ENCODE measurements at places on chromosomes 7 and 10.

- no peak for DNase-seq
Observed at GRCh38 chr7:2611401-2611800, 20.4 kb upstream of the TTYH3 start.

DNA sequence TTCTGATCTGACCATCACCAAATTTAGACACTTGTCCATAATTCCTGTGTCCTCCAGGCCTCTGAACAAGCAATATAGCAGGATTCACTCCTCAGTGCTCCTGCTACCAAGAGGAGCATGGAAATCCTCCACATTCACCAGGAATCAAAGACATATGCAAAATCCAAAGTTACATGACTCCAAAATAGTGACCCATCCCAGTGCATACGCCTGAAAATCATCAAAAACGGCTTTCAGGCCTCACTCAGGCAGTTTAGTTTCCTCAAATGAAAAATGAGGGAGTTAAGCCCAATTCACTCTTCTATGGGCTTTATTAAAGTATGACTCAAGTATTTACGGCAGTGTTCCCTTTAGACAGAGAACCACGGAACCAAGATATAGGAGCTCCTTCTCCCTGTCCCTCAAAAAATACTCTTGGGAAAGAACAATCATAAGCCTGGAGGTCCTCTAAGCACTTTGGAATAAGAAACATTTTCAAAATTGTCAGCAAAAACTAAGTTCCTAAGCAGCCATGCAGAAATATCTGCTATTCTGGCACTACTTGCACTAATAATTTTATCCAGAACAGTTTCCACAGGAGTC, 240.7 kb downstream of the PARD3 start:
- no peak for DNase-seq

- DNase-seq = peak; percentile 63
Observed at GRCh38 chr7:5193880-5194279, 3.8 kb downstream of the WIPI2 start.

- no peak for DNase-seq
Observed at GRCh38 chr7:29937132-29937531, 52.5 kb downstream of the SCRN1 start.

DNA sequence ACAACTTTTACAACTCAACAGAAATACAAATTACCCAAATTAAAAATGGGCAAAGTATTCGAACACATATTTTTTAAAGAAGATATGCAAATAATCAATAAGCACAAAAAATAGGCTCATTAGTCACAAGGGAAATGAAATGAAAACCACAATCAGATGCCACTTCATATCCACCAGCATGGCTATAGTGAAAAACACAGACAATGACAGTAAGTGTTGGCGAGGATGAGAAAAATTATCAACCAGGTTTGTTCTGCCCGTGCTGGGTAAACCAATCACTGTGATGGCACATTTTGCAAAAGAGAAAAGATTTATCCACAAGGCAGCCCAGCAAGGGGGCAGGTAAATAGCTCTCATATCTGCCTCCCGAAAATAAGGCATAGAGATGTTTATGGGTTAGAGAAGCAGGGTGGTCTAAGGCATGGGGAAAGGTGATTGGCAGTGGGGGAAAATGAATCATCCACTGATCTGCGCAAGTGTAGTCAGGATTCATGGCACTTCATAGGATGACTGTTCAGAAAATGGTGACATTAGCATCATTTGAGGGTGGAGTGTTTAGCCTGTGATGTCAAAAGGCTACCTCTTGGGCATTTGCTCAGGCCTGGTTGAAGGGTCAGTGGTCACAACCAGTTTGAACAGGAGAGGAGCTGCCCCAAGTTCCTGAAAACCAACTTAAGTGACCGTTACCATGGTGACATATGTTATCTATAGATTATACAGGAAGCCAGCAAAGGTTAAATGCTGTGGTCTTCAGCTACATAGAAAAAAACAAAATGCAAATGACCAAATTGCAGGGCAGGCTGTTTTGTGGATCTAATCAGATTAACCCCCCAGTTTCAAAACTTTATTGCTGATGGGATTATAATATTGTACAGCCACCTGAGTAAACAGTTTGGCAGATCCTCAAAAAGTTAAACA, 8.0 kb upstream of the CFAP70 start:
- no peak for DNase-seq

DNA sequence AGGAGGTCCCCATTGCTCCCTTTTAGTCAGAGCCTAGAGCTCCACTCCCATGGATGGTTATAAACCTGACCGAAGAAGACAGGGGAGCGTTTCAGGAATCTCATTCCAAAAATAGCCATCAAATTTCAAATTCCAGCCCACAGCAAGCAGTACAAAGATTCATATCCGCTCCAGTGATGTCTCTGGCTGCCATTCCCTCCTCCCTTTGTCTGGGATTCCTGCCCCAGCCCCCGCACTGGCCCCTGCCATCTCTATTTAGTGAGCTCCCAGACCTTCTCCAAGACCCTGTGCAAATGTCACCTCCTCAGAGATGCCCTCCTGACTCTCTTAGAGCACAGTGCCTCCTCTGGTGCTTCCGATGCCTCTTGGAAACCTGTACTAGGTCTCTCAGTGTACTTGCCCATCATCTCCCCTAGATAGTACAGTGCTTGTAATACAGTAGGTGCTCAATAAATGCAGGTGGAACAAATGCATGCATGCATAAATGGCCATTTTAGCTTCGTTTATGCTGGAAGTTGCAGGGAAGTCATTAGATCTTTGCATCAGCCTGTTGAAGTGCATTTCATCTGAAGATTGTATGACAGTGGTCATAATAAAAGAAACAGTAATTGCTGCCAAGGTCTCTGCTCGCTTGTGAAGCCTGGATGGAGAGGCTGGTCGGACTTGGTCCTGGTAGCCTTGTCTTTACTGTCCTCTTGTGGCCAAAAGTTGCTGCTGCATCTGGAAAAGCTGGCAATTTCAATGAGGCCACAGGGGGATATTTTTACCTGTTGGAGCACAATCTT, 32.0 kb upstream of the HABP2 start:
- peak; percentile 11 for DNase-seq

DNA sequence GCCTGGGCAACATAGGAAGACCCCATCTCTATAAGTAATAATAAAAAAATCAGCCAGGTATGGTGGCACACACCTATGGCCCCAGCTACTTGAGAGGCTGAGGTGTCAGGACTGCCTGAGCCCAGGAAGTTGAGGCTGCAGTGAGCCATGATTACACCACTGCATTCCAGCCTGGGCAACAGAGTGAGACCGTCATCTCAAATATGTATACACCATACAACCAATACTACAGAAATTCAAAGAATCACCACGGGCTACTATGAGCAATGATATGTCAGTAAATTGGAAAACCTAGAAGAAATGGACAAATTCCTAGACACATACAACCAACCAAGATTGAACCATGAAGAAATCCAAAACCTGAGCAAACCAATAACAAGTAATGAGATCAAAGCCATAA, 60.3 kb upstream of the ZC3HAV1 start:
- no peak for DNase-seq

- no peak for DNase-seq
Observed at GRCh38 chr7:157017603-157018327, 7.3 kb upstream of the MNX1 start.

DNA sequence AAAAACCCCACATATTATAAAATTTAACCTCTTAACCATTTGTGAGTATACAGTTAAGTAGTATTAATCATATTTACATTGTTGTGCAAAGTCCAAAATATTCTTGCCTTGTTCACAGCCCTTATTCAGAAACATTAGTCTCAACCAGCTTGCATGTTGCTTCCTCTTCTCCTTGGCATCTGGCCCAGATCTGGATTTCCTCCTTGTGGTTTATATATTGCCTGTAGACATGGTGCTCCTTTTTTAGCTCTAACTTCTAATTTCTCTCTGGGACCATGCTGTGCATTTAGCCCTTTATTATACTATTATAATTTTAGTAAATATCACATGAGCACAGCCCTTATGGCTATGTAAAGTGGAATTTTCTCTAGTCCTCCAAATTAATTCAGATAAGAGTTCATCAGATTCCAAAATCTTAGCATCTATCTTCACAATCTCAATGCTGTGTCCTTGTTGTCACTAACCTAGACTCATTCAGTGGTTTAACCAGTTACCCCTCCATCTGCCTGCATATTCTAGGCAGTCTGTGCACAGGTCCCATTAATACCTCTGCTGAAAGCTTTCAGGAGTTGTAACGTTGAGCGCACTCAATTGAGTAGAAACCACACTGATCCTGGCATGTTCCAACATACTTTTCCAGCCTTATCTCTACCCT, 7.9 kb downstream of the CPED1 start:
- DNase-seq = no peak

- peak; percentile 52 for DNase-seq
Observed at GRCh38 chr10:80487791-80488538, 33.9 kb downstream of the TSPAN14 start.

DNA sequence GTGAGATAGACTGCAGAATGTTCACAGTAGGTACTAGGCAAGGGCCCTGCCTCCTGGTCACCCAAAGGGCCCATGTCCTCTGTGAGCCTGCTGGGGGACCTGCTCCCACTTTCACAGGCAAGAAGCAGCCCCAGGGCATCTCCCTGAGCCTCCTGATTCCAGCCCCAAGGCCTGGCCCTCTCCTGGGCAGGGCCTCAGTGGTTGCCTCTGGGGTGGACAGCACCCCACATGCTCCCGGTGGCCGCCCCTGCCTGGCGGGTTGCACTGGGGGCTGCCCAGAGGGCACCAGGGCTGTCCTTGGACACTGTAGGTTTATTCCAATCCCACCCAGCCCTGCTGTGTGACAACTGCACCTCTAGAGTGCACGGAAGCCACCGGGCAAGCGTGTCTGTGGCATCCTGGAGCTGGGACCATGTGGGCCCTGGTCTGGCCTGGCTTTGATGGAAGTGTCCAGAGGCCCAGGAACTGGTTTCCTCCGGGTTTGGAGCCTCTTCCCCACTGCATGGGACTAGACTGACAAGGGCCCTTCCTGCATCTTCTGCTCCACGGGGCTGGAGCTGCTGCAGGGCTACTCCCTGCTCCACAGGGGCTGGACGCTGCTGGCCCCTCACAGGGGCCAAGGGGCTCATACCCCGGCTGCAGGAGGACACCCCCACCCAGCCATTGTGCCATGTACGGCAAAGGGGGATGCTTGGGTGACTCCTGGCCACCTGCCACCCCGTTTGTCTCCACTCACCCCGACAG, 25.0 kb upstream of the SYCE1 start:
- no peak for DNase-seq

DNA sequence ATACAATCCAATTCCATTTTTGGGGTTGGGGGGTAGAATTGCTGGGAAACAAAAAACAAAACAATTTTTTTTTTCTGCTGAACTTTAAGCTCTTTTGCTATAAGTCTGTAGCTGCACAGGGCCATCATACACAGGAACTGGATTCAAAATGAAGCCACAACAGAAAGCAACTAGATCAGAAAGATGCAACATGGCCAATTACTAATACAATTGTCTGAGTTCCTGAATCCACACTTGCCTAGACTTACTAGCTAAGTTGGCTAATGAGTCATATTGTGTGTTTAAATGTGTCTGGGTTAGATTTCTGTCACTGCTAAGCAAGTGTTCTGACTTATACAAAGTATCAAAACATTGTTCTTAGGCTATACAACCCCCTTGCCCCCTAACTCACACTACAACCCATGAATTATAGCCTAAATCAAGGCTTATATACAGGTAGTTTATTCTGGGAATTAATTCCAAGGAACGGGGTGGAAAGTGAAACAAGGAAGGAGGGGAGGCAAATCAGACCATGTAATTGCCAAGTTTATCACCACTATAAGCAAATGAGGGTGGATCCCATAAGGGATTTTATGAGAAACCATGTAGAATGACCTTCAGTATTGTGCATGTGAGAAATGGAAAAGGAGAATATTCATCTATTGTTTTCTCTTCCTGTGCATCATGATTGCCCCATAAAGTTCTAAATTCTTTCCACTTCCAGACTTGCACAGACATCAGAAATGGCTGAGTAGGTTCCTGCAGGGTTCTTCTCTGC, 337.9 kb upstream of the SORCS1 start:
- no peak for DNase-seq

GRCh38 chr10:52855546-52856325, 83.2 kb upstream of the MBL2 start:
- no peak for DNase-seq

DNA sequence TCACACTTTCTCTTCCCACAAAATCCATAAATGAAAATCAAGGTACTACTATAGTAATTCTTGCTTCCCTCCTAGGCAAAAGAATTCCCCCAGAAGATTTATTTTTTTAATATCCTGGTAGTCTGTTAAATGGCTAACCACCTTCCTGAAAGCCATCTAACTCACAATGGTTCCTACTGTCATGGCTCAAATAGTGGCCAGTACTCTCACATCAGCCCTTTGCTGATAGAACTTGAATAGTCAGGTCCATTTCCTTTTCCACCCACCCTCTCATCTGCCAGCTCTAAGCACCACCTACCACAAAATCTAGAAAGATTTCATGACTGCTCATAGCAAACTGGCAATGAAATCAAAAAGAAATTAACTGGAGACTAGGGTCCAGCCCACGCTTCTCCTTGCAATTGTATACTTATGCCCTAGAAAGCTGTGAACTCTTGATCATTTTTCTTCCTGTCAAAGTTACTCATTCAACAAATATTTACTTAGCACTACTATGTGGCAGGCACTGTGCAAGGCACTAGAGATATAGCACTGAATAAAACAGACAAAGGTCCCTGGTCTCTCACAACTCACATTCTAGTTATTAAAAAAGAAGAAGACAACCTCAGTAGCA, 60.4 kb downstream of the ARMH3 start:
- no peak for DNase-seq

- no peak for DNase-seq
Observed at GRCh38 chr10:62748386-62748785, 56.1 kb upstream of the ADO start.

GRCh38 chr7:138816650-138817049, 18.7 kb upstream of the ATP6V0A4 start:
- DNase-seq = no peak

- DNase-seq = no peak
Observed at GRCh38 chr7:12139416-12139815, 71.7 kb upstream of the TMEM106B start.

- DNase-seq = no peak
Observed at GRCh38 chr7:27183682-27184336, 1.2 kb downstream of the HOXA11 start.

DNA sequence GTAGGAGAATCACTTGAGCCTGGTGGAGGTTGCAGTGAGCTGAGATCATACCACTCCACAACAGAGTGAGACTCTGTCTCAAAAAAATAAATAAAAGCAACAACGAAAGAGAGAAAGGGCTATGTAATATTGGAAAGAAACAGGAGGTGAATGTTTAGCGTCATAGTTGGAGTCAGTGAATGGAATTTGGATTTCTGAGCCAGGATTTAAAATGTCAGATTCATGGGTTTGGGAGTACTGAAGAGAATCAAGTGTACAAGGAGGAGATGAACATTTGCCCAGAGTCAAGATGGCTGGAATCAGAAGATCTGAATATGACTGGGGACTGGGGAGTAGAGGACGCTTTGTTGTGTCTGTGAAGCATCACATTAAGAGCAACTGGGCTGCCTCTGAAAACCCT, 366.4 kb downstream of the GALNT17 start:
- no peak for DNase-seq

- no peak for DNase-seq
Observed at GRCh38 chr10:60377042-60377352, 12.7 kb downstream of the ANK3 start.

Measured in hematopoietic multipotent progenitor cell treated with erythropoietin and hydrocortisone succinate and interleukin-3 and kit ligand, for 15 days (in vitro differentiated cells).